ENCODE measurements at places on chromosomes 1 and 21. TPM values are rescaled to one million over a fixed set of nuclear protein-coding genes. Genes with fewer than 3 reads are reported as not detected.

The TRAF3IP3 gene
- polyA plus RNA-seq: 2.5 TPM

The GREM2 gene
- polyA plus RNA-seq: 4.8 TPM

The IL6R gene
- polyA plus RNA-seq: 2.7 TPM

The TCHH gene
- not detected for polyA plus RNA-seq

The PKP1 gene
- polyA plus RNA-seq: 10.5 TPM

Data from muscle of leg (tissue), 16 donors.